ENCODE measurements at places on chromosomes 2 and 18. TPM values are rescaled to one million over a fixed set of nuclear protein-coding genes. Genes with fewer than 3 reads are reported as not detected.
A peak's percentile ranks its signal among the peaks of the same experiment; 100 is the strongest.

The CROCC2 gene
- total RNA-seq = not detected

- DNase-seq = peak; percentile 42
Observed at GRCh38 chr2:127355407-127356008, 32.3 kb downstream of the MAP3K2 start.

DNA sequence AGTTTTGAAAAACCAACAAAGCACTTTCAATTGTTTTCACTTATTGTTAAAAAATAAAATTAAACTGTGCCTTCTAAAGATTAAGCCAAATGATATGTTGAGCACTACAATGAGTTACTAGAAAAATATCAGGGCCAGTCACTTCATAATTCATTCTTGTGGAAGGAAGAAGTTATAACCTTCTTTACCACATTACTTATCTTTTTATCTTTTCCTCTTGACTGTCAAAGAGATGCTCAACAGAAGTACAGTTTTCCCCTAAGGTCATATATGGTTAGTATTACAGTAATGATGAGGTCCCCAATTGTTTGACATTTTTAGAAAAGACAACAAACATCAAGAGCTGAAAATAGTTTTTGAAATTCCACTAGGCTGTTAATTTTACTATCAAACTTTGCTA lies 9.4 kb downstream of the PELI1 start:
- no peak for DNase-seq

DNA sequence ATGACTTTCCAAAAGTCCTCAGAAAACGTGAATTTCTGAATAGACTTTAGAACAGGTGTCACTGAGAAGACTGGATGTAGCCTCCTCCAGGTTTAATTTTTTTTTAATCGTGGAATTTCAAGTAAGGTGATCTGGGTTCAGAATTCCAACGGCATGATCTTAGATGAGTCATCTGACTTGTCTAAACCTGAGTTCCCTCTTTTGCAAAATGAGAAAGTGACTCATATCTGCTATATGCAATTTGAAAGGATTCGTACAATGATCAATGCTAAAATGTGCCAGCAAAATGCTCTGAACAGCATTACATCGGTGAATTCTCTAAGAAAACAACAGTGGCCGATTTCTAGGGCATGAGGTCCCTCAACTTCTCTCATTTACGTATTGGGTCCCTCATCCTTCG lies 69.1 kb upstream of the ZNF516 start:
- no peak for DNase-seq

DNA sequence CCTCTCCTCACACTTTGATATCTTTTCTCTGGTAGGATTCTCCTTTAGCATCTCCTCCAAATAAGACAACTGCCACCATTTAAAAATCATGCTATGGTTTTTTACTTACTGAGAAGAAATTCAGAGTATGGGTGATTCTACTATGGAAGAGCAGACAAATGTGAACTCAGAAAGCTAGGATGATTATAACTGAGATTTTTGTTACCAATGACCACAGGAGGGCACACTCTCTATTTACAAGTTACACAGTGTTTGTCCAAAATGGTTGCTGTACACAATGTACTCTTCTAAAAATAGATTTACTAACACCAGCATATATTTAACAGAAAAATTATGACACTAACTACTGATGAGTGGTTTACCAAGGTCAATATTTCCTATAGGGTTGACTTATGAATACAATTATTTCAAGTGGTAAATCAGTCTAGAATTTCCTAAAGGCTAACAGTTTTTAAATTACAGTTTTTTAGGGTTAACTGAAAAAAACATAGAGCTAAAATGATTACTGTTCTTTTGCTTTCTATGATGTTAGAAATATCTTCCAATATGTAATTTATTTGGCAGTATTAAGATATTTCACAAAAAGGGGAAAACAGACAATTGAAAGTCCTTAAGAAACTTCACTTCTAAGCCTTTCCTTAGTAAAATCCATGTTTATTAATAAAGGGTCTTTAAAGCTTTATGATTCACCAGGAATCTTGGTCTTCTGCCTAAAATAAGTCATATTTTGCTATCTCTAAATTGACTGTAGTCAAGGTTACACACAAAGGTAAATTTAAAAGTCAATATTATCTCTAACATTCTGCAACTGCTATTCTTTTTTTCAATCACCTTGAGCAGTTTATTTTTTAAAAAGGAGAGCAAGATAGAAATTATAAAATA lies 57.2 kb downstream of the MAP4K3 start:
- DNase-seq = peak; percentile 65

The C2orf66 gene
- not detected for total RNA-seq

All from OCI-LY7 (cell line).